ENCODE measurements at places on chromosomes 11 and 22.

DNA sequence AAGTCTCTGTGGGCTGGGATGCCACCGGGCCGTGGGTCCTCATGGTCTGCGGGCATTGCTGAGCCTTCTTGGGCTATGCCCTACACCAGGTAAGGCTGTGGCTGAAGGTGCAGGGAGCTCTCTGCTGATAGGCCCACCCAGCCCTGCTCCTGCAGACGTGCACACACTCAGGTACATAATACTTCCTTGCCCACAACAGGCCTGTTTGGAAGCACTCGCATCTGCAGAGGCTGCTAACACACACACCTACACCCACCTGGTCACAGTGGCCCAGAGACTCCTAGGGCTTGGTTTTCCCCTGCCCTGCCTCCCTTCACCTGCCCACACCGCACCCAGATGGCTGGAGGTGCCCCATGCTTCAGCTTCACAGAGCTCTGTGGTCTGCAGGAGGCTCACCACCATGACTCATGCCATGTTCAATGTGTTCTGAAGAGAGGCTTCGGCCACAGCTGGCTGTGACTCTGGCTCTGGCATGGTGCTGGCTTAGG, 72.8 kb upstream of the KCNQ1OT1 start:
- no peak for DNase-seq

DNA sequence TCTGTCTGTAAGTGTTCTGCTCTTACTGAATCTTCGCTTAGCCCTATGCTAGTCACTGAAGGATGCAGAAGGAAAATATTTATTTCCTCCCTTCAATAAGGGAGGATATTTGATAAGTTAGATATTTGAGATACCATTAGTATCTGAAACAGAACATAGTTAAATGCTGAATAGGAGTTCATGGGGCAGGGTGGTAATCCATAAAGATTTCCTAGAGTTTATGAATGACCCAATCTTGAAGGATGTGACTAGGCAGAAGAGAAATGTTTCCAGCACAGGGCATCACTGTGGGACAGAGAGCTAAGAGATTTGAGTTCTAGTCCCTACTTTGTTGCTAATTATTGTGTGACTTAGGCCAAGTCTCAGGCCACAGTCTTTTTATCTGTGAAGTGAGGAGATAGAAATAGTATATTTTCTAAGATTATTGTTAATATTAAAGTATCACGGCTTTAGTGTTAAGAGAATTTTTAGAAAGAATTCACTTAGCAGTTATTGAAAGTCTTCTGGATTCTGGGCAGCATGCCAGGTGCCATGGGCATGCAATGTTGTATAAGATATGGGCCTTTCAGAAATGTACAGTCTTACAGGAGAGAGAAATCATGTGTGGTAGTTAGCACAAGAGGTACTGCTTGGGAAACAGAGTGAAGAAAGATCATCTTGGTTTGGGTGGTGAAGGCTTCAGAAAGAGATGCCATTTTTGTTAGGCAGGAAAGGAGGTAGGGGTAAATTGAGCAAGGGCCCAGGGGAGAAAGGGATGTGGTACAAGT, 24.0 kb downstream of the SWAP70 start:
- no peak for DNase-seq

GRCh38 chr11:84905411-84905810, 721.7 kb downstream of the DLG2 start:
- DNase-seq: no peak

DNA sequence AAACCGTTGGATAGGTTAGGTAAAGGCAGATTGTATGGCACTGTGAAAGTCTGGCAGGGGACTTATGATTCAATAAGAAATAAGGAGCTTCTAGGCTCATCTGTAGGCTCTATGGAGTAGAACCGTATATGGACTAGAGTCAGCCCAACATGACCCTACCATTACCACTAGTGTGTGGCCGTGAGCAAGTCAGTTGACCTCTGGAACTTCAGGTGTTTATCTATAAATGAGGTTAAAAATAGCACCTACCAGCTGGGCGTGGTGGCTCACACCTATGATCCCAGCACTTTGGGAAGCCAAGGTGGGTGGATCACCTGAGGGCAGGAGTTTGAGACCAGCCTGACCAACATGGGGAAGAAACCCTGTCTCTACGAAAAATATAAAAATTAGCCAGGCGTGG, 4.4 kb downstream of the HINFP start:
- no peak for DNase-seq

DNA sequence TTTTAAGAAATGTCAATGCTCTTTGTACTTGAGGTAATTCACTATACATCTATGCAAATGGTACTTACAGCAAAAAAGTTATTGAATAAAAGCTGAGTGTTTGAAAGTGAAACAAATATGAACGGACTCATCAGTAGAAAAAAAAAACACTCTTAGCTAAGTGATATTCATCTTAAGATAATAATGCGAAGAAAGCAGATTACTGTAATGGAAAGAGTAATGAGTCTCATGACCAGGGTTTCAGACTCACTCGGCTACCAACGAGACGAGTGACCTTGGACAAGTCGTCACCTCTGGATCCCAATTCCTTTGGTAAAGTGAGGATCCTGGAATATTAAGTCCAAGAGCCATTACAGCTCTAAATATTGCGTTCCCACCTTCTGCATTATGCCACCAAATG, 57.0 kb downstream of the PACSIN2 start:
- DNase-seq: no peak

- DNase-seq: peak; percentile 35
These were observed 2.9 kb upstream of the ARFGAP2 start for GRCh38 chr11:47179655-47179991.

- no peak for DNase-seq
These were observed 23.0 kb upstream of the GDPD4 start for GRCh38 chr11:77324508-77324907.

DNA sequence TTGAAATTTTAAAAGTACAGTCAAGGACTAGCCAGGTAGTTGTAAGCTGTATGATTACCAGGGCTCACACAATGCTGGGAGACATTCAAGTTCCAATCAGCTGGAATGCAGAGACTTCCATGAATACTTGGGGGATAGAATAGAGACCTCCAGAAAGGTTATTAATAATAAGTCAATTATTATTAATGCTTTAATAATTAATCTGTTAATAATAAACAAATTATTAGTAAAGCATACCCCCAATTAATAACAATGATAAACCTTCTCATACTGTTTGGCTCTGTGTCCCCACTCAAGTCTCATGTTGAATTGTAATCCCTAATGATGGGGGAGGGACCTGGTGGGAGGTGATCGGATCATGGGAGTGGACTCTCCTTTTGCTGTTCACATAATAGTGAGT, 14.6 kb upstream of the MS4A6A start:
- DNase-seq: no peak

GRCh38 chr11:75246671-75247350, 6.2 kb downstream of the TPBGL start:
- DNase-seq: no peak

GRCh38 chr11:75475767-75476650, 43.0 kb upstream of the KLHL35 start:
- DNase-seq: no peak

GRCh38 chr11:130049328-130049771, 20.3 kb upstream of the APLP2 start:
- DNase-seq: no peak

DNA sequence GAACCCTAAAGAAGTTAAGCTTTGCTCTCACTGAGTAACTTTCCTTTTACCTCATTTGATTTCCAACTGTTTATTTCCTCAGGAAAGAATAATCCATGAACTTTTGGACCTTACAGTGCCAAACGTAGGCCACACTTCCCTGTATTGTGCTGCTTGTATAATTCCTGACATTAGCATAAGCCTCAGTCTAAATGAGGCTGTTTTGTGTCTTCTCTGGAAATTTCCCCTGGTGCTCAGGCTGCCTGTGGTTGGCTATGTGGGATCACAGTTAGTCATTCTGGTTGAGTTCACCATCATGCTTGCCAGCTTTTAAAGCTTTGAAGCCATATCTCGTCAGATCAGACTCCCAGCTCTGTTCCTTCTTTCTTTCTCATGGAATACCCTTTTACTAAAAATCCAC, 107.0 kb downstream of the FAM76B start:
- peak; percentile 34 for DNase-seq

DNA sequence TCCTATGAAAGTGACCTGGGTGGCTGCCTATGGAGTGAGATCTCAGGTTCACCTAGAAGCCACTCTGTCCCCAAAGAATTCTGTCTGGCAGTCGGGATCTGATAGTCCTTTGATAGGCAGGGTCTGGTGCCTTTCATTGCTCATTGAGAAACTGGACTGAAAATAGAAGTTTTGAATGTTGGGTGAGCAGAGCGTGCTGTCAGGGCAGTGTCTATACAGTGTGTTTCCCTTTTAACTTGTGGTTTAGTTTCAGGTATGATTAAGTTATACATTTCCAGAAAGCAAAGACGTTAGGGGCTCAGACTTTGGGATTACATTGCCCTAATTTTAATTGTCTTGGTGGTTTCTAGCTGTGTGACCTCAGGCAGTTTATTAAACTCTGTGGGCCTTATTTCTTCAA, 111.3 kb upstream of the PAX6 start:
- no peak for DNase-seq

DNA sequence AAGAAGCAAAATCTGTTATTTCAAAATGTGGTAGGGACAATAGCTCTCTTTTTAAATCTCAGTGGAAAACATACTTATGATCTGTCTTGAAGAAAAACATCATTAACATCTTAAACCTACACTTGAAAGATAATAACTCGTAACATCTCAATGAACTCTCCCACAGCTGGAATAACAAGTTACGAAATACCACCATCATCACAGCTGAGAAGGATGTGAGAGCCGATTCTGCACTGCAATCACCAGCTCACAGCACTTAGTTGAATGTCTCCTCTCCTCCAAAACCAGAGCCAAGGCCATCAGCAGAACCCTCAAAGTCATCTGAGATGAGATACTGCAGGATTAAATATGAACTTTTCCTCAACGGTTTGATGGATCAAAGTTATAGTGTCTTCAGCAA, 124.3 kb downstream of the ARHGAP20 start:
- DNase-seq: no peak

DNA sequence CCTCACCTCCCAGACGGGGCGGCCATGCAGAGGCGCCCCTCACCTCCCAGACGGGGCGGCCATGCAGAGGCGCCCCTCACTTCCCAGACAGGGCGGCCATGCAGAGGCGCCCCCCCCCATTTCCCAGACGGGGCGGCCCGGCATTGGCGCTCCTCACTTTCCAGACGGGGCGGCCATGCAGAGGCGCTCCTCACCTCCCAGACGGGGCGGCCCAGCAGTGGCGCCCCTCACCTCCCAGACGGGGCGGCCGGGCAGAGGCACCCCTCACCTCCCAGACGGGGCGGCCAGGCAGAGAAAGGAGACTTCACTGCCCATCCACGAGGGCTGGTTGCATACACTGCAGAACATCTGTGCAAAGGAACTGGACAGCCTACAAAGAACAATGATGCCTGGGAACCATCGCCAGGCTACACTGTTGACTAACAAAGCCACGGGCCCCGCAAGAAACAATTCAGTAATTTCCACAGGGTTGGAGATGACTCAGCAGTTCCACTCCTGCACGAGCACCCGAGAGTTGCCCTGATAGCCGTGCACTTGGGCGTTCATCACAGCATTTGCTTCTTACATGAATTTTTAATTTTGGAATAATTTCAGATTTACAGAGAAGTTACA, 58.7 kb downstream of the CTTN start:
- DNase-seq: no peak

- no peak for DNase-seq
These were observed 9.6 kb upstream of the CD248 start for GRCh38 chr11:66326261-66327111.

- DNase-seq: peak; percentile 13
These were observed 74.6 kb upstream of the SUSD2 start for GRCh38 chr22:24106385-24107381.

- DNase-seq: no peak
These were observed 757 bp downstream of the RNASEH2C start for GRCh38 chr11:65719871-65720210.
